ENCODE measurements at places on chromosomes 7 and 10.

- no peak for DNase-seq
These were observed 13.2 kb downstream of the BAIAP2L1 start for GRCh38 chr7:98387544-98388226.

DNA sequence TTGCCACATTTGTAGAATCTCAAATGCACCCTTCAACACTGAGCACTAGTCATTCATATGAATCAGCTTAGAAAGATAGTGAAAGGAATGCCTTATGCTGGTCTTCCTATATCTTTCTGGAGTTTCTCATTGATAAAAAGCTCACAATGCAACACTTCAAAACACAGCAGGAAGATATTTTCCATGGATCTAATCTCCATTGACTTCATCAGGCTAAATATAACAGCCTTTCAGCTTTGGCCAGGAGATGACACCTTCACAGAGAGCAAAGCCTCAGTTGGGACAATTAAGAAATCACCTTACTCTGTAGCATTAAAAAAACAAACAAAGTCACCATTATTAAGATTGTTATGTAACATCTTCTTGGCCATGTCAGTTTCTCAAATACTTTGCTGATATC, 6.7 kb downstream of the NRP1 start:
- DNase-seq: no peak

- no peak for DNase-seq
These were observed 2.9 kb downstream of the COA1 start for GRCh38 chr7:43726466-43726865.

- no peak for DNase-seq
These were observed 70.7 kb downstream of the ARHGAP22 start for GRCh38 chr10:48533951-48534720.

GRCh38 chr7:150359622-150360362, 8.8 kb upstream of the REPIN1 start:
- no peak for DNase-seq
